ENCODE measurements at places on chromosomes 5 and 9. TPM values are rescaled to one million over a fixed set of nuclear protein-coding genes. Genes with fewer than 3 reads are reported as not detected.

DNA sequence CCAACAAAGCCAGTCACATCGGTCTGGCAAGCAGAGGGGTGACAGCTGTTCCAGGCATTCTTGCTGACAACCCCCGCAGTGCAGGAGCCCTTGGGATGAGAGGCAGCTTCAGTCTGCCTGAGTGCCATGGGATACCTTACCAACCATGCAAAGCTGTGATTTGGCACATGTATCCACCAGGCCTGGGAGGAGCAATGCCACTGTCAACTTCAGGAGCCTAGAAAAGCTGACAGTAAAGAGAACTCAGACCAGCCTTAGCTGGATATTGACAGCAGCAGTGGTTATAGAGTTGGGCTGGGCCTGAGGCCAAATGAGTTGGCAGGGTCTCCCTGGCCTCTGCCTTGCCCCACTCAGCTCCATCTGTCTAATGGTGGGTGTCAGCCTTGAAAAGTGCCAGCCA is 10.1 kb upstream of the PLPPR1 start:
- no peak overlapping the region for H3K27ac ChIP-seq
- no peaks in the 10 kb centered on the region for H3K36me3 ChIP-seq
- no peaks in the 10 kb centered on the region for H3K27me3 ChIP-seq
- H3K4me3 ChIP-seq = no peak overlapping the region

DNA sequence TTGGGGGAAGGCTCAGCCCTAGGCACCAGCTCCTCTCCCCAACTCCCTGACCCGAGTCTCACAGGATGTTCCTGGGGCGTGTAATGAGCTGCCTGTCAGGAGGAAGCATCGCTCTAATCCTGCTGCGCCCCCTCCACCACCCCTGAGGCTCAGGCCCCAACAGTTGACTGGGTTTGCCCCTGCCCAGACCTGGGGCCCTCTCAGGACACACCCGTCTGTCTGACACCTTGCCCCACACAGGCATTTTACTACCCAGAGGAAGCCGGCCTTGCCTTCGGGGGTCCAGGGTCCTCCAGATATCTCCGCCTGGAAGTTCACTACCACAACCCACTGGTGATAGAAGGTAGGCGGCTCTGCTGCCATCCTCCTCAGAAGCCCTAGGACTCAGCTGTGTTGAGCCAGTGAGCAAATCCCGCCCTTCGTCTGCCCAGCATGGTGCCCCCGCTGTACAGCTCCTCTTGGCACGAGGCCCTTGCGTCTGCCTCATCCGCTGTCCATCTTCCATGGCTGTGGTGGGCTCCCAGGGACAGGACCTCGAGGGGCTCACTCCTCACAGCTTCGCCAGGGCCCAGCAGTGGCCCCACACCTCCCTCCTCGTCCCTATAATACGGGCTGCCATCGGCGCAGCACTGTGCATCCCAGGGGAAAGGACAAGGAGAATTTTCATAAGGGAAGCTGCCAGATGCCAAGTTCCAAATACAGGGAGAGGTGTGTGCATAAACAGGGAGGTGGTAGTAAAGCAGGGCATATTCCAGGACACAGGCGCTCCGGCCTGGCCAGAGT is 8.0 kb downstream of the DBH start:
- no peak overlapping the region for H3K4me3 ChIP-seq
- no peaks in the 10 kb centered on the region for H3K27me3 ChIP-seq
- H3K36me3 ChIP-seq = no peaks in the 10 kb centered on the region
- DNase-seq = no peak
- no peak overlapping the region for H3K27ac ChIP-seq

The ADAMTS13 gene
- 2.3 TPM for total RNA-seq

DNA sequence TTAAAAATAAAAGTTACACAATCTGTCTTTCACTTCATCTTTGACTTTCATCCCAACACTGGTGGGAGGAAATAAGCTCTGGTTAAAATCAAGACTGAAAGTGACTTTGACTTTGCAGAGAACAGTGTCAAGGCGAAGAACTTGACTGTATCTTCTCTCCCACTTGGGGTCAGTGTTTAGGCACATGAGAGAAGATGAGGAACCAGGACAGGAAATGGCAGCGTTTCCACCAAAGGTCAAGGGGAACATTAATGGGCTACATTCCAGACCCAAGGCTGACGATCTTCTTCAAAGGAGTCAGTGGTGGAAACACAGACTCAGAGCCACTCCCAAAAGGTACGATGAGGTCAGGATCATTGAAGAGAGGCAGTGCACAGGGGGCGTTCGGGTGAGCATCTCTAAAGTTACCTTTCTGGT is 409.5 kb downstream of the ARHGEF28 start:
- no peak overlapping the region for H3K4me3 ChIP-seq
- H3K27me3 ChIP-seq = no peaks in the 10 kb centered on the region
- no peaks in the 10 kb centered on the region for H3K36me3 ChIP-seq
- DNase-seq = no peak
- no peak overlapping the region for H3K27ac ChIP-seq

GRCh38 chr9:13787234-13787833 is 507.8 kb upstream of the MPDZ start:
- DNase-seq = no peak
- H3K27me3 ChIP-seq = no peaks in the 10 kb centered on the region
- H3K27ac ChIP-seq = no peak overlapping the region
- H3K4me1 ChIP-seq = no peaks in the 10 kb centered on the region

GRCh38 chr5:88889189-88890069 is 6.4 kb upstream of the MEF2C start:
- H3K4me3 ChIP-seq = peak overlapping the region; percentile 29
- H3K27me3 ChIP-seq = no peaks in the 10 kb centered on the region
- no peaks in the 10 kb centered on the region for H3K36me3 ChIP-seq
- H3K27ac ChIP-seq = no peak overlapping the region
- peaks cover 9% of the 10 kb centered on the region for H3K4me1 ChIP-seq

DNA sequence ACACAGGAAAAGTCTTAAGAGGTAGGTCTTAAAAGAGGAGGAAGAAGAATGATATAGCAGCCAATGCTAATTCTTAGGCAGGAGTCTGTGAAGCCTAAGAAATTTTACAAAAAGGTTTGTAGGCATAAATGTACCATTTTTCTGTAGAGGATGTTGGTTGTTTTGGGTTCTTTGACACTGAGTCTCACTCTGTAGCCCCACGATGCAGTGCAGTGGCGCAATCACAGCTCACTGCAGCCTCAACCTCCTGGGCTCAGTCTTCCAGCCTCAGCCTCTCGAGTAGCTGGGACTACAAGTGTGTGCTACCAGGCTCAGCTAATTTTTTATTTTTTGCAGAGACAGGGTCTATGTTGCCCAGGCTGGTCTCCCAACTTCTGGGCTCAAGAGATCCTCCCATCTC is 37.7 kb upstream of the RNF38 start:
- DNase-seq = no peak
- no peaks in the 10 kb centered on the region for H3K36me3 ChIP-seq
- peaks cover 6% of the 10 kb centered on the region for H3K4me1 ChIP-seq
- no peak overlapping the region for H3K27ac ChIP-seq

DNA sequence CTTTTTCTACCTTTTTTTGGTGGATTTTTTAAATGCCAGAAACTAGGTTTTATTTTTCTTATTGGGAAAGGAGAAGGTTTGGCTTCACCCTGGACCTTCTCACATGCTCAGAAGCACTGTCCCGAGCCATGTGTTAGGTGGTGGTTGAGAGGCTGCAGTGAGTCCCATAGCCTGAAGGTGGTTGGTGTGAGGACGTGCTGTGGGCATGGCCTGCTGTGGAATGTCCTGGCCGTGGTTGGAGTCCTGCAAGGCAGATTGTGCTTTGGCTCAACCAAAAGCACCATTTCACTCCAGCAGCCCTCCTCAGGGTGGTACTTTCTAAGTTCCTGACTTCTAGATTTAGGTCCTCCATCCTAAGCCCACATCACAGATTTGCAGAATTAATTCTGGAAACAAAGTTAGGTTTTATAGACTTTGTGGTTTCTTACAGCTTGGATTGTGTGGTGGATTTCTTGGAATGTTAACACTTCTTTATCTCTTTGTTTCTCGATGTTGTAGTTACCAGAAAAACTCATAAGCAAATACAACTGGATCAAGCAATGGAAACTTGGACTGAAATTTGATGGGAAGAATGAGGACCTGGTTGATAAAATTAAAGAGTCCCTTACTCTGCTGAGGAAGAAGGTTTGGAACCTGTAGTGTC is 22.6 kb downstream of the OTULIN start:
- H3K4me3 ChIP-seq = no peak overlapping the region
- DNase-seq = no peak
- no peak overlapping the region for H3K27ac ChIP-seq
- H3K27me3 ChIP-seq = no peaks in the 10 kb centered on the region
- no peaks in the 10 kb centered on the region for H3K36me3 ChIP-seq
- H3K4me1 ChIP-seq = peaks cover 6% of the 10 kb centered on the region

The MCTP1 gene
- total RNA-seq = 8.8 TPM

The ECM2 gene
- 8.2 TPM for total RNA-seq

The HTR4 gene
- total RNA-seq = not detected

The ADRA1B gene
- total RNA-seq = 4.0 TPM

DNA sequence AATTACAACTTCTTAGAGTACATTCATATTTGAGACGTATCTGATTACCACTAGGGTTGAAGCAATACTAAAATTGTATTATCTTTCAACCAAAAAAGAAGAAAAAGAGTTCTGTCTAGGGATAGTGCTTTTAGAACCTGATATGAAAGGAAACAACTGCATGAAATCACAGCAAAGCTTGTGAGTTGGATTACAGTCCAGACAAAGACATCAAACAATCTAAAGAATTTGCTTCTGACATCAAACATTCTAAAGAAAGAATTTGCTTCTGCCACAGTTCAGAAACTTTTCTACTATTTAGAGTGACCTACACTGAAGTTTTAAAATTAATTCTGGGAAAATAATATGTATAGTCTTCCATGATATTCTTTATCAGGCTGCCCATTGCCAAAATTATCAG is 1141.1 kb upstream of the ACO1 start:
- no peaks in the 10 kb centered on the region for H3K27me3 ChIP-seq
- no peaks in the 10 kb centered on the region for H3K36me3 ChIP-seq
- no peak overlapping the region for H3K27ac ChIP-seq
- H3K4me1 ChIP-seq = no peaks in the 10 kb centered on the region

The POU5F2 gene
- total RNA-seq = 5.3 TPM

DNA sequence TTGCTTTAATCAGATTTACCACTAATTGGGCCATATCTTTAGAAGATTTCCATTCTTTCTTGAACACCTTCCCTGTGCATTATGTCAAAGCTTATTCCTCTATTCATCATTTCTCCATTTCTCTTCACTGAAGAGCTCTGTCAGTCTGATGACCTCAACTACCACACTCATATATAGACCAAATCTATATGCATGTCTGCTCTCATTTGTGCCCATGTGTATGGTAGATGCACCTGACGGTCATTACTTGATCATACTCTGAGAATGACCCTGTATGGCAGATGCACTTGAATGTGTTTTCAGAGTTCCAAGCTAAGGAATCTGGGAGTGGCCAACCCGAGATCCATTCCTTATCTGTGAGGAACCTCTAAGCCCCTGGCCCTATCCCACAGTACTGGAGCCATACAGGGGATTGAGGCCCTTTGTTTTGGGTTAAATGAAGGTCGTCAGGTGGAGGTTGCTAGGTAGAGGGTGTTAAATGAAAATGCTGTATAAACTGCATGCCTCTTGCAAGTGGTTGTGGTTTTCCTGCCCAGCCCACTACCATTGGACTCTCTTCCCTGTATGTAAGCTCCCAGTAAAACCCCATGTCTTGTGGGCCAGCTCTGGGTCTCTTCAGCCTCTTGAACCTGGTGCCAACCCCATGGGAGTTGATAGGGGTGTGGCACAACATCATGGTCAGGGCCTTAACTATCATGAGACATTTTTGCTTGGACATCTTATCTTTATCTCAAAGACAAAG is 229.5 kb downstream of the KIAA0825 start:
- H3K36me3 ChIP-seq = no peaks in the 10 kb centered on the region
- H3K4me1 ChIP-seq = no peaks in the 10 kb centered on the region
- no peak for DNase-seq
- no peaks in the 10 kb centered on the region for H3K27me3 ChIP-seq
- no peak overlapping the region for H3K27ac ChIP-seq

- H3K36me3 ChIP-seq = no peaks in the 10 kb centered on the region
- no peak for DNase-seq
- no peak overlapping the region for H3K27ac ChIP-seq
- peaks cover 14% of the 10 kb centered on the region for H3K4me1 ChIP-seq
- no peak overlapping the region for H3K4me3 ChIP-seq
These were observed 3.2 kb upstream of the TENT4A start for GRCh38 chr5:6710070-6710469.

GRCh38 chr9:89576404-89576839 is 28.4 kb upstream of the GADD45G start:
- H3K27me3 ChIP-seq = no peaks in the 10 kb centered on the region
- H3K36me3 ChIP-seq = no peaks in the 10 kb centered on the region
- no peaks in the 10 kb centered on the region for H3K4me1 ChIP-seq
- no peak for DNase-seq
- H3K27ac ChIP-seq = no peak overlapping the region
- no peak overlapping the region for H3K4me3 ChIP-seq

The FAM200C gene
- 4.6 TPM for total RNA-seq

GRCh38 chr5:109942646-109943045 is 252.9 kb downstream of the MAN2A1 start:
- no peaks in the 10 kb centered on the region for H3K36me3 ChIP-seq
- H3K27me3 ChIP-seq = no peaks in the 10 kb centered on the region
- H3K27ac ChIP-seq = no peak overlapping the region
- DNase-seq = no peak
- no peak overlapping the region for H3K4me3 ChIP-seq

The TMEM252 gene
- total RNA-seq = not detected

DNA sequence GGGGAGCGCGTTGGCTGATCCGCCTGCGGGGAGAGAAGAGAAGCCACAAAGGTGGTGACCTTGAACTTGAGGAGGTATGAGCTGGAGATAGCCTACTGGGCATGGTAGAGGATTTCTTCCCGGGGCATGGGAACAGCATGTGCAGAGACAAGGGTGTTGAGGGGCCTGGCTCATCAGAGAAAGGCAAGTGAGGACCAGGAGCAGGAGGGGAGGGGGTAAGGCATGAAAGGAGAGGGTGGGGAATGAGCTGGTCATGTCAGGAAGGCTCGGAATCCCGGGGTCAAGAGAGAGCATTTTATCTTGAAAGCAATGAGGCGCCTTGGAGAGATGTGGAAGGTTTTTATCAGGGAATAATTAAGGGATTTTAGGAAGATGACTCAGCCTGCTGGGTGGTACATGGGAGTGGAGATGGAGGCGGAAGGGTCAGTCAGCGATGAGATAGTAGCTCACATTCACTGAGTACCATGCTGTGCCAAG is 121.1 kb downstream of the LHX2 start:
- no peaks in the 10 kb centered on the region for H3K36me3 ChIP-seq
- H3K4me1 ChIP-seq = no peaks in the 10 kb centered on the region
- H3K27me3 ChIP-seq = no peaks in the 10 kb centered on the region
- no peak for DNase-seq

The C5orf58 gene
- total RNA-seq = not detected

The IL13 gene
- not detected for total RNA-seq

- DNase-seq = peak; percentile 88
- H3K4me1 ChIP-seq = peaks cover 13% of the 10 kb centered on the region
These were observed 185.6 kb upstream of the DMRT1 start for GRCh38 chr9:655875-656274.

The ARHGEF28 gene
- 67.2 TPM for total RNA-seq

DNA sequence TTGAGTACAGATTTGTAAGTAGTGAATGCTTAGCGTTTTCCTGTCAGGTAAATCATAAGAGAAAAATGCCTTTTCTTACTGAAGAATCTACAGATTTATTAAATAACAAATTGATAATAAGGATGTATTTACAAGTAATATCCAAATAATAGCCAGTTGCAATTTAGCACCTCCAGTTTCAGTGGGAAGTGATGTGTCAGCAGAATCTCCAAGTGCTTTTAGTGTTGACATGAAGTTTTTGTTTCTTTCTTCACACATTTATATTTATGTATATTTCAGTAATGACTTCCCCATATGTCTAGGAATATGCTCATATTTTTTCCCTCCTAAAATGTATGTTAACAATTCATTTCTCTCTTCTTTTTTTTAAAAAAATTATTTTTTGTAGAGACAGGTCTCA is 229.9 kb upstream of the GRIN3A start:
- H3K27ac ChIP-seq = no peak overlapping the region
- no peaks in the 10 kb centered on the region for H3K27me3 ChIP-seq
- H3K4me1 ChIP-seq = no peaks in the 10 kb centered on the region
- no peak overlapping the region for H3K4me3 ChIP-seq
- no peaks in the 10 kb centered on the region for H3K36me3 ChIP-seq

Data from body of pancreas (tissue), 4 donors.